Right ventricle myocardium superior (tissue), 1 donor: ENCODE measurements at places on chromosomes 2 and 18. TPM values are rescaled to one million over a fixed set of nuclear protein-coding genes. Genes with fewer than 3 reads are reported as not detected.

The LANCL1 gene
- total RNA-seq: 50.3 TPM

The EFR3B gene
- total RNA-seq: 3.8 TPM

The RSAD2 gene
- 3.4 TPM for total RNA-seq

The RGPD4 gene
- 0.11 TPM for total RNA-seq

The NCKAP5 gene
- 7.9 TPM for total RNA-seq

The NEMP2 gene
- 1.7 TPM for total RNA-seq

The CFC1 gene
- not detected for total RNA-seq

The RALB gene
- total RNA-seq: 48.8 TPM

The IFIH1 gene
- total RNA-seq: 5.3 TPM

The SLC30A3 gene
- 10.4 TPM for total RNA-seq

The CNTNAP5 gene
- not detected for total RNA-seq

The TMEM198 gene
- 2.6 TPM for total RNA-seq

The PSD4 gene
- total RNA-seq: 2.6 TPM

The MC2R gene
- total RNA-seq: not detected

The CD28 gene
- total RNA-seq: 0.75 TPM

The ATP8B1 gene
- total RNA-seq: 5.9 TPM

The HOXD4 gene
- not detected for total RNA-seq

The RGPD6 gene
- total RNA-seq: 5.8 TPM

The LOXHD1 gene
- total RNA-seq: 0.62 TPM

The PIEZO2 gene
- total RNA-seq: 0.32 TPM

The ARMC9 gene
- total RNA-seq: 0.89 TPM

The TMEM247 gene
- total RNA-seq: not detected

The IL1R2 gene
- 1.4 TPM for total RNA-seq

The TAF4B gene
- 1.5 TPM for total RNA-seq

The NDUFAF7 gene
- 23.0 TPM for total RNA-seq

The TRPM8 gene
- total RNA-seq: not detected

The RUFY4 gene
- not detected for total RNA-seq

The TUBA4B gene
- total RNA-seq: not detected

The SH3RF3 gene
- 6.6 TPM for total RNA-seq

The SLC19A3 gene
- total RNA-seq: 2.1 TPM

The CSRNP3 gene
- total RNA-seq: 4.1 TPM

The ANO7 gene
- total RNA-seq: 0.35 TPM

The ALPP gene
- total RNA-seq: not detected

The REL gene
- 4.4 TPM for total RNA-seq

The MROH2A gene
- not detected for total RNA-seq

The POTEJ gene
- total RNA-seq: not detected

The ITPRID2 gene
- 65.6 TPM for total RNA-seq

The HOXD12 gene
- total RNA-seq: not detected

The CFAP53 gene
- 0.11 TPM for total RNA-seq

The DSG4 gene
- not detected for total RNA-seq

The MAT2A gene
- 116 TPM for total RNA-seq

The HDHD2 gene
- total RNA-seq: 30.7 TPM

The TBR1 gene
- not detected for total RNA-seq
